ENCODE measurements at places on chromosomes 13 and 19.

DNA sequence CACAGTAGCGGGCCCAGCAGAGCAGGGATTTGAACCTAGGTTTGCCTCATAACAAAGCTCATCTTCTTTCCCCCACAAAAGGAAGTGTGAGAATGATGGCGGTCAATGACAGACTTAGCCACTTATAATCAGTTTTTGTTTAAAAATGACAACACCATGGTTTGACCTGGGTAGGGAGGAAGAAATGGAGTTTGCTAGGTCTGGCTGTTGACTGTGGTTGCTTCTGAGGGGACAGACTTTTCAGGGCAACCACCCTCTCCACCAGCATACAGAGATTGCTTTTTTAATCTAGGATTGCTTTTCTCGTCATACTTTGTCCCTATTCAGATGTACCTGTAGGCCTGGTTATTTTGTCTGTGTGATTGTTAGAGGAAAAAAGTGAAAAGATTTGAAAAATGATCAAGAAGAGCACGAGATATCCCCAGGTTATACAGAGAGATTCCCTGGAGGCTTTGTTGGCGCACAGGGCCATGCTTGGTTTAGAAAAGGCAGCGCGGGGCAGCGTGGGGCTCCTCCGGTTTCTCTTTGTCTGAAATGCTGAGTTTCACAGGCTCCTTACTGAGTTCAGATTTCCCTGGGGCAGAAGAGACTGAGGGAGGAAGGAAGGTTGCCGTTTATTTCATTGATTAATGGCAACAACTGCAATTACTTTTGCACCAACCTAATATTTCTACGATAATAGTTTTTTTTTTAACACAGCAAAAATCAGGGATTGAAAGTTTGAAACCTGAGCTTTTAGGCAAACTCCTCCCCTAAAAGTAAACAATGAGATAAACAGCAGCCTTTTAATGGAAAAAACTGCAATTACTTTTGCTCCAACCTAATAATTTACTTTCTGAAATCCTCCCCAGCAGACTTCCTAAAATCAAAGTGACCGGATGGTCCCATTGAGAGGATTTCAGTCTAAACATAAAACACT, 97.0 kb upstream of the RNF113B start:
- DNase-seq = no peak

DNA sequence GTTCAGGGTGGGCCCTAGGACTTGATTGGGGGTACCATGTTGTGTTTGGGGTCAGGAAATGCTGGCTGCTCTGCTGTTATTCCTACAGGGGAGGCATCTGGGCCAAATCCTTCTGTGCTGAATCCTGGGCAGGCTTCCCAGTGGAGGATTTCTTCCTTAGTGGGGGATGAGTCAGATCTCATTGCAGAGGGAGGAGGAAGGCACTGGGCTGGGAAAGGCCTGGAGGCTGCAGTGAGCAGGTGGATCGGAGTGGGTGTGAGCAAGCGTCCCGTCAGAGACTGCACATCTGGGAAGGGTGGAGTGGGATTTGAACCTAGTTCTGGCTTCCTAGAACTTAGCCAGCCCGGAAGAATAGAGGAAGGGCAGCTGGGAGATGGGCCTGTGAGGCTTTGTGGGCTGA, 11.5 kb downstream of the CCDC124 start:
- DNase-seq = no peak

DNA sequence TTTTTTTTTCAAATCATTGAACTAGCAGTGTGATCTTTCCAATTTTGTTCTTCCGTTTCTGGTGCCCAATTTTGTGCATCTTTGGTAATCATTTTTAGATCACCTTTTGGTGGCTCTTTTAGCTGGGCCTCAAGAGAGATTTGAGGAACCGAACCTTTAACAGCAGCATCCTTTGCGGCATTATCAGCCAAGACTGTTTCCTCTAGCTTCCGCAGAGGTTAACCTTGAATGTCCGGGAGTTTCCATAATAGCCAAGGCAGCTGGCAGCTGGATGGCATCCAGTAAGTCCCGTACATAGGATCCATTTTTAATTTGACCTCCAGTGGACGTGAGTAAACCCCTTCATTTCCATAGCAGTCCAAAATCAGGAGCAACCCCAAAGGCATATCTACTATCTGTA, 9.6 kb downstream of the IRGC start:
- no peak for DNase-seq

GRCh38 chr13:20582026-20582425, 15.1 kb downstream of the IFT88 start:
- no peak for DNase-seq

GRCh38 chr13:43359536-43359935, 336.1 kb downstream of the DNAJC15 start:
- DNase-seq = no peak

DNA sequence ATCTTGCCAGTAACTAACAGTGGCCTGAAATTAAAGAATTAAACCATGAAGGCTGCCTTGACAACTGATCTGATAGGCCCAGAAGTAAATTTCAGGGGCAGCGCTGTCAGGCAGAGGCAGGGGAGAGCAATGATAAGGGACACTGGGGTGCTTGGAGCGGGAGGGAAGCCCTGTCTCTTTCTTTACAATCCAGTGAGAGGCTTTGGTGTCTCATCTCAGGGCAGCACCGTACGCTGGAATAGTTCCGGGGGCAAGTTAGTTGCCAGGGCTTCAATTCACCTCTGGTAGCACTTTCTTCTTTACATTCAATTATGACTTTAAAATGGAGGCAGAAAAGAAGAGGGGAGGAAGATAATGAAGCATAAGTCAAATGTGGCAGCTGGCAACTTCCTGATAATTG, 74.6 kb downstream of the CBY2 start:
- DNase-seq = no peak

GRCh38 chr19:1409204-1410005, 2.0 kb downstream of the DAZAP1 start:
- DNase-seq = no peak

- no peak for DNase-seq
Measured at GRCh38 chr19:11322269-11323024, 17.0 kb downstream of the RAB3D start.

- no peak for DNase-seq
Measured at GRCh38 chr13:35693134-35693784, 216.8 kb upstream of the MAB21L1 start.

DNA sequence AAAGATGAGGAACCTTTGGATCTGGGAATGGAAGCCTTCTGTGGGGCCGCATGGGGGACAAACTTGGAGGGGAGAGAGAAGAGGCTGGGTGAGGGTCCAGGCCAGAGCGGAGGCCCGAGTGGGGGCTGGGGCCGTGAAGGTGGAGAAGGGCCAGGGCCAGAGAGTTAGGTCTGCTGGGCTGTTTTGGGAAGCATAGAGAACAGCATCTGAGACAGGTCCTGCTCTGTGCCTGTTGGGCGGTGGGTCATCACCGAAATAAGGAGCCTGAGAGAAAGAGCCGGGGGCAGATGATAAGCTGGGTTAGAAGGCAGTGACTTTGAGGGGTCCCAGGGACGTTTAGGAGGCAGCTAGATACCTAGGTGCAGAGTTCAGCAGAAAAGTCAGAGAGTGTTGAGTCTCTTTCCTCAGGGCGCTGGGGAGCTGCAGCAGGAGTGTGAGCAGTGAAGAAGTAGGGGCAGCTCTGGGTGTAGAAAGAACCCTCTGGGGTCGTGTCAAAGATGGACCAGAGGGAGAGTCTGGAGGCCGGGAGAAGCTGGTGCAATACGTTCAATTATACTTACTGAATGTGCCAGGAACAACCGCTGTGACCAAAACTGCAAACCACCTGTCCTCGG, 2.7 kb downstream of the SPACA6 start:
- DNase-seq = no peak

- no peak for DNase-seq
Measured at GRCh38 chr19:7997809-7998480, 7.5 kb downstream of the ELAVL1 start.

DNA sequence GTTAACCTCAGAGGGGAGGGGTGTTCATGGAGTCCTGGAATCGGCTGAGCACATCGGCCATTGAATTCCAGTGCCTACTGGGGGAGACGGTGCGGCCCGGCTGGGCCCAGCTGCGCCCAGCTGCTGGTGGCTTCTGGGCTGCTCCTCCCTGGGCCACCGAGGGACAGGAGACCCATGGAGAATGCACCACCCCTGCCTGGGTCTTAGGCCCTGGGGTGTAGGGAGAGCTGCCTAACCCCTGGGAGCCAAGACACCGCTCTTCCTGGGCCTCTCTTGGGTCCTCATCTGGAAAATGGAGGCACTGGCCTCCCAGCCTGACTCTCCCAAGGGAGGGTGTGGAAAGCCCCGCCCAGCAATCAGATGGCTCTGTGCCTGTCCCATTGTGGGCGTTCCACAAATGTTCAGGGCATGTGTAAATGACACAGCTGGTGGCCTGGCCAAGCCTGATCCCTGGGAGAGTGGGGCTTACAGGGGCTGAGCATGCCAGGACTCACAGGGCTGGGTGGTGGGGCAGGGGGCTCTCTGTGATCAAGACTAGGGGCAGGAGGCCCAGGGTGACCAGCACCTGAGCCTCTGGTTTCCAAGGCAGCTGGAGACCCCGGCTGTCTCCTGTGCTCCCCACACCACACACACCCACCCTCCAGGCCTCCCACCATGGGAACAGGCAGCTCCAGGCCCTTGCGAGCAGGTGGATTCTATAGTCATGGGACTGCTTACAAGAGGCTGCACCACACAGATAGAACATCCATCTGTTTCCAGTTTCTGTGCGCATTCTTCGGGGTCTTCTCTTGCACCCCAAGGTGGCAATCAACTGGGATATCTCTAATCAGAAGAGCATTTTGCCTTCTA, 150.9 kb downstream of the URI1 start:
- DNase-seq = no peak

GRCh38 chr19:46408664-46409039, 4.7 kb downstream of the CCDC8 start:
- DNase-seq = no peak

GRCh38 chr19:38063928-38064327, 156.9 kb downstream of the SIPA1L3 start:
- DNase-seq = no peak

GRCh38 chr19:8329996-8330395, 8.7 kb downstream of the RPS28 start:
- no peak for DNase-seq

GRCh38 chr19:20472854-20473253, 92.7 kb downstream of the ZNF737 start:
- no peak for DNase-seq

DNA sequence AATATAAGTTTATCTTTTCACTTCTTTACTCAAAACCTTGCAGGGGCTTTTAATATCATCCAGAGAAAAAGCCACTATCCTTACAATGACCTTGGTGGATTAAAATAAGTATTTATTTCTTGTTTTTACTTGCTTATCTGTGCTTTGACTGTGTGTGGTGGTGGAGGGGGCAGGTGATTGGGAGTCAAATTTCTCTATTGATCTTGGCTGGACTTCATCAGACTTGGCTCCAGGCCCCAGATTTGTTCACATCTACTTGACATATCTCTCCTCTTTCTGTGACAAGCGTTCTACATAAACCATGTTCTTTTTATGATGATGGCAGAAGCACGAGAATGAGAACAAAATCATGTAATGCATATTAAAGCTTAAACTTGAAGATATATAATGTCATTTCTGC, 670.8 kb downstream of the PCDH17 start:
- no peak for DNase-seq

GRCh38 chr19:30450100-30450499, 77.9 kb downstream of the ZNF536 start:
- DNase-seq = peak; percentile 24

- no peak for DNase-seq
Measured at GRCh38 chr13:30757026-30757742, 21.8 kb downstream of the ALOX5AP start.

DNA sequence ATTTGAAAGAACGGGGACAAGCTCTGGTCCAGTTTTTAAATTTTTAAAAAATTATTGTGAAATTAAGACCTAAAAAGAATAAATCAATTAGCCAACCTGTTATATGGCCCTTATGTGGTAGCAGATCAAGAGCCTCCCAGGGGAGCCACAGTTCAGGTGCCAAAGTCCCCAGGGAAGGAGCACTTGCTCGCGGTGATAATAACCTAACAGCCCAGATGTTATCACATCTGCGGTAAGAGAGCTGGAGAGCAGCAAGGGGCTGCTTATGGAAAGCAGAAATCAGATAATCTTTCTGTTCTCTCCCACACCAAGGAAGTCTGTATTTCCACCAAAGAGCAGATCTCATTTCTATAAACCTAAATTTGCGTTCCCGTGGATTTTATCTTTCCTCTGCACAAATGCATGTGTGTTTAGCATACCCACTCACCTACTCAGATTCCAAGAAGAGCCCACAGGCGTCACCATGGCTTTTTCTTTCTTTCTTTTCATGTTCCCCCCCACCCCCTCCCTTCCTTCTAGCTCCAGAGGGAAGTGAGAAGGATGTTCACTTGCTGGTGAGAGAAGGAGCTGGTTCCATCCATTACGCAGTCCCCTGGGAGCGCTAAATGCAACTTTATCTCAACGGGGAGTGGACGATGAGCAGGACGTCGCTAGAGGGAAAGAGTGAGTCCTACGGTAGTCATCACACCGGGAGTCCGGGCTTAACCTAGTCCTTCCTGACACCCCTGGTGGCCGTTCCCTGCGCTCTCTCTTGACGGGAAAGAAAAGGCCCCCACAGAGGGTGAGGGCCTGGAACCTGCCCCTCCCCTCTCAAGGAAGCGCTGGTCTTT, 1.6 kb upstream of the POU4F1 start:
- no peak for DNase-seq

DNA sequence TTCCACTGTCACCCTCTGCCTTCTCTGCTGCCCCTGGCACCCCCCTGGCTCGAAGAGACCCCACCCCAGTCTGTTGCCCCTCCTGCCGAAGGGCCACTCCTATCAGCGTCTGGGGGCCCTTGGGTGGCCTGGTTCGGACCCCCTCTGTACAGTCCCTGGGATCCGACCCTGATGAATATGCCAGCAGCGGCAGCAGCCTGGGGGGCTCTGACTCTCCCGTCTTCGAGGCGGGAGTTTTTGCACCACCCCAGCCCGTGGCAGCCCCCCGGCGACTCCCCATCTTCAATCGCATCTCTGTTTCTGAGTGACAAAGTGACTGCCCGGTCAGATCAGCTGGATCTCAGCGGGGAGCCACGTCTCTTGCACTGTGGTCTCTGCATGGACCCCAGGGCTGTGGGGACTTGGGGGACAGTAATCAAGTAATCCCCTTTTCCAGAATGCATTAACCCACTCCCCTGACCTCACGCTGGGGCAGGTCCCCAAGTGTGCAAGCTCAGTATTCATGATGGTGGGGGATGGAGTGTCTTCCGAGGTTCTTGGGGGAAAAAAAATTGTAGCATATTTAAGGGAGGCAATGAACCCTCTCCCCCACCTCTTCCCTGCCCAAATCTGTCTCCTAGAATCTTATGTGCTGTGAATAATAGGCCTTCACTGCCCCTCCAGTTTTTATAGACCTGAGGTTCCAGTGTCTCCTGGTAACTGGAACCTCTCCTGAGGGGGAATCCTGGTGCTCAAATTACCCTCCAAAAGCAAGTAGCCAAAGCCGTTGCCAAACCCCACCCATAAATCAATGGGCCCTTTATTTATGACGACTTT, 2.0 kb downstream of the ZFP36 start:
- DNase-seq = peak; percentile 33

- DNase-seq = no peak
Measured at GRCh38 chr13:70534466-70534865, 426.2 kb upstream of the KLHL1 start.

Data from dermis microvascular lymphatic vessel endothelial cell (primary cell).